SK-N-MC (cell line): ENCODE measurements at places on chromosomes 5 and 9.

DNA sequence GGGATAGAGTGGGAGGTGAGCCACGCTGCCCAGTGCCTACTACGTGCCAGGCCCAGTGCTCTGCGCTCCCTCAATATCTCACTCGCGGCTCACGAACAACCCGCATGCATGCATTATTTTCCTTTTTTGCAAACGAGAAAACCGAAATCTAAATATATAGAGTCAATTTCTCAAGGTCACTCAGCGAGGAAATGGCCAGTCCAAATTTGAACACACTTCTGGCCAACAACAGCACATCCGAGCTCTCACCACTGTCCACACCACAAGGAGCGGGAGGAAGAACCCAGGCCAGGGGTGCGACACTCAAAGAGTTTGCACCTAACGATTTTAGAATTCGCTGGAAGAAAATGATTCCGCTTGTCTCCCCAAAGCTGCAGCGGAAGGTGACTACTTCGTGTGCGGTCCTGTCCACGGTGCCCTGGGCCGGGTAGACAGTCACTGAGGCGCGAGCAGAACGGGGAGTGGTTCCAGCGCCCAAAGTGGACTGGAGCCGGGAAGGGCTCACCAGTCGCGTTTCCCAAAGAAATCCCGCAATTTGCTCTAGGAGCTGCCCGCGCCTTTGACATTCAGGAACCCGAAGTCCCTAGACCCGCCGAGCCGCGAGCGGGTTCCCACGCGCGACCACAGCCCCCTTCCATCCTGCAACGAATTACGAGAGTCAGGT lies 1.1 kb upstream of the TLX3 start:
- no peak for DNase-seq

GRCh38 chr9:134386951-134387831 lies 60.9 kb downstream of the RXRA start:
- DNase-seq: no peak

DNA sequence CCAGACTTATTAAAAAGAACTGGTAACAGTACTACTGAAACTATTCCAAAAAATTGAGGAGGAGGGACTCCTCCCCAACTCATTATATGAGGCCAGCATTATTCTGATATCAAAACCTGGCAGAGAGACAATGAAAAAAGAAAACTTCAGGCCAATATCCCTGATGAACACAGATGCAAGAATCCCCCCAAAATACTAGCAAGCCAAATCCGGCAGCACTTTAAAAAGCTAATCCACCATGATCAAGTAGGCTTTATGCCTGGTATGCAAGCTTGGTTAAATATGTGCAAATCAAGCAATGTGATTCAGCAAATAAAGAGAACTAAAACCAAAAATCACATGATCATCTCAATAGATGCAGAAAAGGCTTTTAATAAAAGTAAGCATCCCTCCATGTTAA lies 2271.0 kb upstream of the C9orf72 start:
- no peak for DNase-seq

DNA sequence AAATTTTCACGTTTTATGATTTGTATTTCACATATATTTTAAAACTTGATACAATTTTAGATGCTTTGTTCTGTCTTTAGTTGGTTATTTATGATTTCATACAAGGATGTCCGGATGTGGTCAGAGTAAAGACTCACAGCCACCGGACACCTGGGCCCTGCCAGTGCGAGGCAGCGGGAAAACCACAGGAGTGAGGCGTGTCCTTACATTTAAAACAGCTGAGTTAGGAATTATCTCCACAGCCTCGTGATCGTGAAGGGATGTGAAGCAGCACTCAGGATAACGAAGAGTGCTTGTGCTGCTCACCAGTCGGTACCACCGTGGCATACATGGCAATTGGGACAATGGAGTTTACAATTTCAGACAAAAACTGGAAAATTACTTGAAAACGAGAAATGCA lies 14.0 kb downstream of the SNX18 start:
- DNase-seq: no peak

GRCh38 chr9:135857371-135857786 lies 50.0 kb downstream of the CAMSAP1 start:
- DNase-seq: no peak

GRCh38 chr9:121888438-121888775 lies 204.7 kb downstream of the TTLL11 start:
- no peak for DNase-seq

GRCh38 chr9:130246126-130246525 lies 19.4 kb upstream of the HMCN2 start:
- DNase-seq: no peak

GRCh38 chr5:50501491-50502228 lies 60.6 kb upstream of the EMB start:
- no peak for DNase-seq
